ENCODE measurements at places on chromosomes 4 and X.

GRCh38 chr4:25908491-25908901 is 5.5 kb upstream of the SMIM20 start:
- no peak for DNase-seq

- no peak for DNase-seq
Measured at GRCh38 chr4:27308379-27308778, 447.7 kb downstream of the STIM2 start.

DNA sequence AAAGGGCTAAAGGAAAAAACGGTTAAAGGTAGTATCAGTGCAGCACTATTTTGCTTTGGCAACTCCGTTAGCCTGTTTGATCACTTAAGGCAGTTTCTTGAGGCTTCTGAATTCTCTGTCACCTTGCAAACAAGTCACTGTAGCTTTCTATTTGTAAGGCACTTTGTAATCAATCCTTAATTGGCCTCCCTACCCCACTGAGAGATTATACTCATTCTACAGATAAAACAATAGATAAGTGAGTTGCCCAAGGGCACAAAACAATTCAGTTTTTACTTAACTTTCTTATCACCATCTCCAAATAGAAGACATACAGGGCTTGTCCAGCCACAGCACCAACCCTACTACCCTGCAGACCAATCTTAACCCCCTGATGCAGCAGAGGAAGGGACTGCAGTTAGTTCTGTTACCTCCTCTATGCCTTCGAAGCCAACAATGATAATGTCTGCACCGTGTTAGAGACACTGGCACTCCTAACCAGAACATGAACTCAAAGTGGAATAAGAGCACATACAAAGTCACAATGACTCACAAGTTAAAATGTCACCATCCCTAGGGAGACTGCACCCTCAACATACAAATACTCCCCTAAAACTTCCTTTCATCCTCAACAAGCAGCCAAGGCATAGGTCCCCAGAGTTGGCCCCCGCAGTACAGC is 1.7 kb downstream of the TMEM185A start:
- DNase-seq, result no peak

GRCh38 chrX:42954880-42955279 is 176.9 kb upstream of the PPP1R2C start:
- no peak for DNase-seq

DNA sequence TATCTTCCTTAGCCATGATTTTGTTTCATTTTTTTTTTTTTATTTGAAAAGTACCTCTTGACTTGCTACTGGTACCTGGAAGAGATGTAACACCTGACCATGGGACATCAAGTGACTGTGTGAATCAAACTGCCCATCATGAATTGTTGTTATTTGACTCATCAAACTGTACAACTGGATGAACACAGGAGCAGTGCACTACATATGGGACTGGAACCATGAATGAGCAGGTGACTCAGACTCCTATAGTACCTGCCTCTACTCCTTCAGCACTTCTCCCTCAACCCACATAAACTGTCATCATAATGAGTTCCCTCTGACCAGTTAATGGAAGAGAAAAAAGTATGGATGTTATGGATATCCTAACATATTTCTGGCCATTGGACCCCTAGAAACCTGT is 15.9 kb upstream of the UBE2D3 start:
- DNase-seq, result no peak

DNA sequence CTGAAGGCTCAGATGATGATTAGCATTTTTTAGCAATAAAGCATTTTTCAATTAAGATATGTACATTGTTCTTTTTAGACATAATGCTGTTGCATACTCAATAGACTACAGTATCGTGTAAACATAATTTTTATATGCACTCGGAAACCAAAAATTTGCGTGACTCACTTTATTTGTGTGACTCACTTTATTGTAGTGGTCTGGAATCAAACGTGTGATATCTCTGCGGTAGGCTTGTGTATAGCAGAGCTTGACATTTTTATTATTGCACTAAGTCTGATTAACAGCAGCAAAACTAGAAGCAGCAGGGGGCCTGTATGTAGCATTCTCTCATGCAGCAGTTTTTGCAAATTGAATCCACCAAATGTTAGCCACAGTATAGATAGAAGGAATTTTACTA is 119.1 kb upstream of the PRDX4 start:
- DNase-seq, result no peak

DNA sequence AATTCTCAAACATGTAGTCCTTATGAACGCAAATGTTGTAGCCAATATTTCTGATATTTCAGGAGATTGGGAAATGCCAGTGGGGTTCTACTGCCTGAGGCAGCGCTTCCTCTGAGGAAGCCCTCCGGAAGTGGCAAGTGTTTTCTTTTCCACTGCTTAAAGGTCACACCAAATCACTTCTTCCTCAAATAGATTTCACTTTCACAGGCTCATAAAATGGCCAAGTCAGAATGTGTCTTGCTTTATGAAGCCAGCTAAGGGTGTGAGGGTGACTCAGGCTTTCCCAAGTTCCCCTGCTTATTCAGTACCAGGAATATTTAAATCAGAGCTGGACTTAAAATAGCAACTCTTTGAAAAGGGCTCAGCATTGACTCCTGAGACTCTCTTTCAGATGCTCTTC is 514.2 kb upstream of the DIPK2B start:
- no peak for DNase-seq

DNA sequence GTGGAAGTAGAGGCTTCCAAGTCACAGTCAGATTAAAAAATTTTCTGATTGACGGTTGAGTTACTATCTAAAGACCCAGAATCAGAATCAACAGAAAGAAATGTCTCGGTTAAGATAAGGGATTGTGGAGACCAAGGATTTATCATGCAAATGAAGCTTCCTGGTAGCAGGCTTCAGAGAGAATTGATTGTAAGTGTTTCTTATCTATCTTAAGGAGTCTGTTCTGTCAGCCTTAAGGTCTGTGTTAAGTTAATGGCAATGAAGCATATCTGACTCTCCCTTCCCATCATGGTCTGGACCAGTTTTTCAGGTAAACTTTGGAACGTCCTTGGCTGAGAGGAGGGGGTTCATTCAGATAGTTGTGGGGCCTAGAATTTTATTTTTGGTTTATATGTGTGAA is 780.2 kb downstream of the FAM133A start:
- DNase-seq, result no peak

DNA sequence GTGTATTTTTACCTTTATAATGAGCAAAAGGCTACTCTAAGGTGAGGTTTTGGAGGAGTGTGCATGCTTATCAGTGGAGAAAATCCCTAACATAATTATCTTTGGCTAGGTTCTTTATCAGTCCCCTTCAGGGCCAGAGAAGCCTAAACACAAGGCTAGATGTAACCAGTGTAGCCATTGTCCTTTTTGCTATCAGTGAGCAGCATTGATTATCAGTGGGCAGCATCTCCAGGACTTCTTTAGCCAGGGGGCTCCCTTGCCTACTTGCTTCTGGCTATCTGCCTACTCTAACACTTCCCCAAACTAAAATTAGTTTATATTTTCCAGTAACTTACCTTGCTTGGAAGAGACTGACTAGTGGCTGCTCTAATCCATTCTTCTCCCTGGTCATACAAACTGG is 595.6 kb downstream of the TRAM1L1 start:
- DNase-seq, result no peak

DNA sequence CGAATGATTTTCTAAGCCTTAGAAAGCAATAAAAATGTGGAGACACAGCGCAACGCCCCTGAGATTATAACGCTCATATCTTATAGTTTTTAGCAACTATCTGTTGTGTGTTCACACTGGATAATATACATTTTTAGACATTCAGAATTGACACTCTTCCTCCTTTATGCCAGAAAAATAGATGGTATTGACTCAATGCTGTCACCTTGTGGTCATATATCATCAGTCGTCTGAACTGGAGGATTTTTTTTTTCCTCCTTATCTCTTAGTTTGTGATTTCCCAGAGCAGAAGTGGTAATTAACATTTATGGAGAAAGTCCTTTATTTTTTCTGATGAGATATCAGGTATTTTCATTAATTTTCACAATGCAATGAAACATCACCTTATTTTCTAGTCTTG is 759.6 kb downstream of the RAB28 start:
- DNase-seq, result no peak

DNA sequence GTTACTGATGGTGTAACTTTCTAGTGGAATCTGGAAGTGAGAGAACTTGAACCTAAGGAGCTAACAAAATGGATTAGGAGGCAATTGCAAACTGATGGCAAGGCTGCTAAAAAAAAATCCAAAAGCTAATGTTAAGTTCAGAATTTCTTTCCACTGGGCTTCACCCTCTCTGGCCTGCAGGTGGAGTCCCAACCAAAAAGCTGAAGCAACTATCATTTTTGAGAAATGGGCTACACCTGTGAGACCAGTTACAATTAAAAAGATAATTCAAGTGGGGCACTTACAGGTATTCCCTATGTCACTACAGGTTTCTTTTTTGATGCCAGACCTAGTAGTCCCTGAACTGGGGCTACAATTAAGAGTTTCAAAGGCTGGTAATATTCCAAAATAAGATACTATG is 142.1 kb upstream of the FTHL17 start:
- no peak for DNase-seq

DNA sequence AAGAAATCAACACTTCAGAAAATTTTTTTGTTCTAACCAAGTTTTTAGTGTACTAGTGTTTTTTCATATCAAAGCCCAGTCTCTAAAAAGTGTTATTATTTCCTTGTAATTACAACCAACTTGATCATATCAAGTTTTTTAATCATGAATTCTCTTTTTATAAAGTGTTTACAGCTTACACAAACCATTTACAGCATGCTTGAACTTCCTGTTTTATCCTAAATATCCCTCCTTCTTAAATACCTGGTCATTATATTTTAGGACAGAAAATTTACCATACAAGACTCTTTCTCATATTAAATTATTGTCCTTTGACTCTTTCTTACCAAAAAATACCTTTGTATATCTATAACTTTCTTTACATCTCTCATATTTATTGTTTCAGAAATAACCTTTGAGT is 89.4 kb upstream of the NPY2R start:
- no peak for DNase-seq

DNA sequence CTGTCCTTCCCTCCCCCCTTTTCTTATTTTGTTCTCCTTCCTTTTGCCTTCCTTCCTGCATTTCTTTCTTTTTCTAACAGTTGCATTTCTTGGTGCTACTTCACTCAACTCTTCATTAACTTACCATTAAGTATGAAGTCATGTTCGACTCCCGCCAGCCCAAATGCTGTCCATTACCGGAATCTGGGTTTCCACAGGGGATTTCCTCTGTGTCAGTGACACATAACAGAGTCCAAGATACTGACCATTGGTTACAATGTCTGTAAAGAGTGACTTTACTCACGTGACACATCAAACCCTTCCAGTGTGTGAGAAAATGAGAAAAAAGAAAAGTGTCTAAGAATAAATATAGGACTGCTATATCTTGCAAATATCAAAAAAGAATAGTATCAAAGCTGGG is 500.0 kb upstream of the FRG1 start:
- DNase-seq, result no peak

DNA sequence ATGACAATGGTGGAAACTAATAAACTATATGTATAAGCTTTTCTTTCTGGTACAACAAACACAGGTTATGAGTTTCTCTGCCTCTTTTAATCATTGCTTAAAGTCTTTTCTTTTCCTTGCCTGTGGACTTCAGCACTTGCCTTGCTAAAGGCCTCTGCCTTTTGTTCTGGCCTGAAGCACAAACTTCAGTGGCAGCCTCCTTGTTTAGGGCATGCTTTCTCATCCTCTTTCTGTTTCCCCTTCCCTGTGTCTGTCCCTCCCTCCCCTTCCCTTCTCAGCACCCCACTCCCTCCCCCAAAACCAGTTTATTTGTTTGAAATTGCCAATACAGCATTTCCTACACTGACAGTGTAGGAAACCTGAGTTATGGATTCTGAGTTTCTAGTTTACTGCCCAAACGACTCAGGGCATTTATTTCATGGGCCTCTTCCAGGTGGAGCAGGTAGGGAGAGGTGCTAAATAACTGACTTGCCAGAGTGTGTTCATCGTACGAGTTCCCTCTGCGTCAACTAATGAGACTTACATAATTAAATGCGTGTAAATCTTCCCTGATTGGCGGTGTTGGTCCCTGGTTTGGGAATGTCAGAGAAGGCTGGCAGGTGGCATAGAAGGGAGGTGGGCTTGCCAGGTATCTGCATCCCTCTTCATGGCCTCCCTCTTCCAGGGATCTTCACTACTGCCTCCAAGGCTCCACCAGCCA is 311.0 kb downstream of the FBXW7 start:
- DNase-seq, result no peak

DNA sequence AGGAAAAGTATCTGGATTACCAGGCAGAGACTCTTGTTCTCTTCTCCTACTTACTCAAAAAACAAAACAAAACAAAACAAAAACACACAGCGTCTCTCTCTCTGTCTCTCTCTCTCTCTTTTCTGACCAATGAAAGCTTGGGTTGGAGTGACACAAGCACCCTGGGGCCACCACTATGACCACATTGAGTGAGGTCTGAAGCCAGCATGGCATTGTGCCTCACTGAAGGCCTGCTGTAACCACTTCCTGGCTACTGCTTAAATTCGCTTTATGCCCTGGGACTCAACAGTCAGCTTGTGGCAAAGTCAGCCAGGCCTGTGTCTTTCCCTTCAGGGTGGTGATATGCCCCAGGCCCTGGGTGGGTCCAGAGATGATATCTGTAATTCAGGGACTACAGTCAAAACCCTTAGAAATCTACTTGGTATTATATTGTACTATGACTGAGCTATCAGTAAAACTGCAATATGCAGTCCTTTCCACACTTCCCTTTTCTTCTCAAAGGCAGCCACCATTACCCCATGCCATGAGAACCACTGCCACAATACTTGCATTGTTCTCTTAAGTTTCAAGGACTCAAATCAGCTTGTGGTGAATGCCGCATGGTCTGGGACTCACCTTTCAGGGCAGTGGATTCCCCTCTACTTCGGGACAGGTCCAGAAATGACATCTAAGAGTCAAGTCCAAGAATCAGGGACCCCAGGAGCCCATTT is 606.8 kb upstream of the KLHL4 start:
- DNase-seq, result no peak

DNA sequence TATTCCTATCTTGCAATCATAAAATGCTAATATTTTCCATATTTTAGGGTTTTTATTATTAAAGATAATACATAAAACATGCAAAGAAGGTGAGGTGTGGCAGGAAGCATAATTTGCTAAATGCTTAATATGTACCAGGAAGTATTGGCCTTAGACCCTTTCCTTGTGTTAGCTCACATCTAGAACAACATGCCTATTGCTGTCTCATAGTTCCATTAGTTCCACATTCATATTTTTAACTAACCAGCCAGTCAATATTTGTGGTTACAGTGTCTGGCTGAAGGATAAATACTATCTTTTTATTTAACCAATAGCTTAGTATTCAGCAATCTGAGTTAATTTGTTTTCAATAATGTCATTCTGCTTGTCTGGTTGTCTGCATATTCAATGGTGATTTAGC is 432.6 kb downstream of the INPP4B start:
- no peak for DNase-seq

DNA sequence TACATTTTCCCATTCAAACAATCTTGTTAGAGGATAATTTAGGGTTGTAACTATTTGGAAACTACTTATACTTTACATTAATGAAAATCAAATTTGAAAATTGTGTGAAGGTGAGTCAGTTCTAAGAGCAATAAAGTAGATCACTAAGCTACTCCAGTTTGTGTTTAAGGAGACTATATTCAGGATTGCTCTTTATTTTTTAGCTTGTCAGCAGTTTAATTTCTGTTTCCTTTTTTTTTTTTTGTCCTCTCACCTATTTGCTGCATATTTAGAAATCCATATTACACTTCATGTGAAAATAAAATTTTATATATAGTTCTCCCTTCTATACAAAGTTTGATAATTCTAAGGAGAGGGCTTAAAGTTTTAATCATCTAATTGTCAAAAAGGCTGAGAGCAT is 691.8 kb downstream of the ADGRL3 start:
- no peak for DNase-seq

- DNase-seq, result no peak
Measured at GRCh38 chr4:125518281-125518680, 203.5 kb downstream of the FAT4 start.

- no peak for DNase-seq
Measured at GRCh38 chrX:102115748-102116147, 9.7 kb upstream of the TCEAL2 start.

Data from SHP77 treated with DMSO at 0.1 percent for 48 hours (cell line).